Activated naive CD4-positive, alpha-beta T cell treated with anti-CD3 and anti-CD28 coated beads, Interleukin-2, amount 50 U/mL, for 16 hours (primary cell): ENCODE measurements at places on chromosomes 7 and 10.

GRCh38 chr10:12109286-12109685, 20.2 kb upstream of the SEC61A2 start:
- no peak for DNase-seq

DNA sequence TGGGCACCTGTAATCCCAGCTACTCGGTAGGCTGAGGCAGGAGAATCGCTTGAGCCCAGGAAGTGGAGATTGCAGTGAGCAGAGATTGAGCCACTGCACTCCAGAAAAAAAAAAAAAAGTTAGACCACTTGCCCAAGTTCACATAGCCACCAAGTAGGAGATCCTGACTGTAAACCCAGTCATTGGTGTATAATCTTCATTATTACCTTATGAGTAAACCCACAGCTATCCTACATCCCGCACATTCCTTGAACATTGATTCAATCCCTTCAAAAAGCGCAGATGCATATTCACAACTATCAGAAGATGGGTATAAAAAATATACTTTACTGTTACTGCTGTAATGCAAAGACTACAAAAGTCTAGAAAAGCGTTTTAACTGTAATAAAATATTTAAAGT, 512.9 kb downstream of the SUGCT start:
- no peak for DNase-seq

DNA sequence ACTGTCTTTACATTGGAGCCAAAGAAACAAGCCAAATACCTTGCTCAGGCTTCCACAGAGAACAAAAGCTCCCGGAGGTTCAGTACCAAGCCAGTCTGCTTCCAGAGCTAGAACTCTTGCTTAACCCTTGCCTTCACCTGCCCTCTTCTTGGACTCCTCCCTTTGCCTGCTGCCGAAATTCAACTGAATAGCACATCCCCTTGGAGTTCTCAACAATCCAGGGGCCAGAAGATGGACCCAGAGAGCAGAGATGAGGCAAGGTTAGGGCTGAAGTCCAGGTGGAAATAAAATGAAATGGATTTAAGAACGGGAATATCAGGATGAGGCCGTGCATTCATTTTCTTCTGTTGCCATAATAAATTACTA, 876 bp upstream of the PIK3AP1 start:
- no peak for DNase-seq

DNA sequence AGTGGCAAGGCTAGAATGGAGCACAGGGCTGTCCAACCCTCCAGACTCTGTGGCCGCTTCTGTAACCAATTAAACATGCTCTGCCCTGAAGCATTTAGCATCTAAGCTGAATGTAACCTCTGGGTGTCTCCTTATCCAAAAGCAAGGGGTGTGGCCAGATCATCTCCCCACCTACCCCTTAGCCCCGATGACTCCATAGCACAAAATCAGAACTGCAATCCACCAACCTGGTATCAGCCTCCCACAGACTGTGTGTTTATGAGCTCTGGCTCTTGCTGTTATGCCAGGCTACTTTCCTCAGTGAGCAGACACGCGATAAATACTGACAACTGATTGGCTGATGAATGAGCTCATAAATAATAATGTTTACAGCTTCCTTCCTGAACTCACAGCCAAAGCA, 3.2 kb downstream of the FRMD4A start:
- no peak for DNase-seq

DNA sequence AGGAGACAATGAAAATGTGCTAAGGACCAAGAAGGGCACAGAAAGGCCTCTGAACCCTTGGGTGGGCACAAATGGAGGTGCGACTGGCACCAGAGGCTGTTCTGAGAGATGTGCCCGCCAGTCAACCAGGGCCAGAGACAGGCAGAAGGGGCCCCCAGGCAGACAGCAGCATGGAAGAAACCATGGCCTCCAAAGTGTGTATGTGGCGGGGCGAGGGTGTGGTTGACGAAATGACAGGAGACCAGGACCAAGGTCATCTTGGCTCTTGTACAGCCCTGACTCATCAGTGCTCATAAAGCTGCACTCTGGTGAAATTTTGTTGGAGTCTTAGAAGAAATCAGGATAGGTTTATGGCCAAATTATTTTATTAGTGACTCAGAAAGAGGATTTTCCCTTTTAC, 4.0 kb upstream of the MRPS24 start:
- DNase-seq = no peak

GRCh38 chr10:27242951-27243551, 2.5 kb upstream of the ACBD5 start:
- DNase-seq = peak; percentile 66

DNA sequence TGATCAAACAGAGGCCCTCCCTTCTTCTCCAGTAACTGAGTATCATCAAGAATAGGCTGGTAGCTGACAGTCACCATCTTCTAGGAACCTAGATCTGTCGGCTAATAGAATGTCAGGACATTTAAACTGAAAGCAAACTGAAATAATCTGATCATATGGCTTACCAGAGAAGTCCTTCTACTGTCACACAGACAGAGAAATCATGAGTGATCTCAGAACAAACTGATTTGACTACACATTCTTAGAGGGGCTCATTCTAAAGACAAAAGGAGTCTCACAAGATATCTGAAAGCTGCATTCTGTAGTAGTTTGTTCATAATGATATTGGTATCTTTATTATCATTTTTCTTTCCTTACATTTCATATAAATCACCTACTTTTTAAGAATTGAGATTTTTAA, 130.9 kb upstream of the ADCY1 start:
- no peak for DNase-seq

DNA sequence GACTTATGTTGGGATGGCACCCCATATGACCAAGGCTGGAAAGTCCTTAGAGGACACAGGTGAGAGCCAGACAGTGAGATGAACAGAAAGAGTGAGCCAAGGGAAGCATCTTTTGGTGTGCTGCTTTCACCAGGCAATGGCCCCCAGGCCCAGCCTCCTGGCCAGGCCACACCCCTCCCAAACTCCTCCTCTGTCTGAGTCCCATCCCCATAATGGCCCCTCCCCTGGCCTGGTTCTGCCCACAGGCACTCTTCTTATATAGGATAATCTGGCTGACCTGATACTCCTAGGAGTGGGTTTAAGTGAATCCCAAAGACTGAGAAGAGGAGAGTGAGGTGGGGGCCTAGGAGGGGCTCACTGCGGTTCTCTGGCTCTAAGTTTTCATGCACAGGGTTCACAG, 252.5 kb downstream of the RPS24 start:
- DNase-seq = no peak

DNA sequence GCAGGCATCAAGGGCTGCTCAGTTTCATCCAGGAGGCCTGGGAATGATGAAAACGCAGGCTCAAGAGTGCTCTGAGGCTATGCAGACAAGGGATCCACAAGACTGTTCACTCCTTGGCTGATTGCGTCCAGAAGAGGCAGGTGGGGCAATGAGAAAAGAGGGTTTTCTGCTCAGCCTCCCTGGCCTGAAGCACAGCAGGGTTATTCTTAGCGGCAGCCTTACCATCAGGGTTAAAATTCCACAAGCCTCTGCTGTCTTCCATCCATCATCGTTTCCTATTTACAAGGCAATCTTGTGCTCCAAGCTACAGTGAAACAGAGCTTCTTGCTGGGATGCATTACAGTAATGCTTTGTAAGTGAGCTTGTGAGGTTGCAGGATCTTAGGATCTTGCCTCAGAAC, 129.4 kb upstream of the SHH start:
- DNase-seq = no peak

GRCh38 chr10:85293483-85293882, 965.1 kb downstream of the CCSER2 start:
- no peak for DNase-seq

GRCh38 chr7:134789967-134790685, 10.7 kb downstream of the CALD1 start:
- no peak for DNase-seq

- peak; percentile 61 for DNase-seq
Measured at GRCh38 chr7:7639847-7640220, 718 bp upstream of the UMAD1 start.

DNA sequence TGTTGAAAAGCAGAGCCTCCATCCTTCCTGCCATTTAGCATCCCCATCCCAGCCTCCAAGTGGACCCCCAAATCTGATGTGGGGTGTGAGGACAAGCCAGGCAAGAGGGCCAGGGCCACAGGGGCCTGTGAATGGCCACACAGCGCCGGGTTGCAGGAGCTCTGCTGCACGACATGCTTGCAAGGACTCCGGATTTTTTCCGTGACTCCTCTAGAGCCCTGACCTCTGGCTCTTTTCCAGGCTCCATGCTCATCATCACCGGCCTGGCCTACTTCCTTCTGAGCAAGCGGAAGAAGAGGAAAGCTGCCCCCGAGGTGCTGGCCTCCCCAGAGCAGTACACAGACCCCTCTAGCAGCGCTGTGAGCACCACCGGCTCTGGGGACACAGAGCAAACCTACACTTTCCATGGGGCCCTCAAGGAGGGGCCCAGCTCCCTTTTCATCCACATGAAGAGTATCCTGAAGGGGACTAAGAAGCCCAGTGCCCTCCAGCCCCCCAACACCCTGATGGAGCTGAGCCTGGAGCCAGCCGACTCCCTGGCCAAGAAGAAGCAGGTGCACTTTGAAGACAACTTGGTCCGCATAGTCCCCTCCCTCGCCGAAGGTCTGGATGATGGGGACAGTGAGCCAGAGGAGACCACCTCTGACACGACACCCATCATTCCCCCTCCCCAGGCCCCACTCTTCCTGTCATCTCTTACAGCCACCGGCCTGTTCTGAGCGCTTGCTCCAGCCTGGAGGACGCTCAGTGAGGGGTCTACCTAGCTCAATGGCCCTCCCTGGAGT, 23.5 kb downstream of the TMEM72 start:
- no peak for DNase-seq

DNA sequence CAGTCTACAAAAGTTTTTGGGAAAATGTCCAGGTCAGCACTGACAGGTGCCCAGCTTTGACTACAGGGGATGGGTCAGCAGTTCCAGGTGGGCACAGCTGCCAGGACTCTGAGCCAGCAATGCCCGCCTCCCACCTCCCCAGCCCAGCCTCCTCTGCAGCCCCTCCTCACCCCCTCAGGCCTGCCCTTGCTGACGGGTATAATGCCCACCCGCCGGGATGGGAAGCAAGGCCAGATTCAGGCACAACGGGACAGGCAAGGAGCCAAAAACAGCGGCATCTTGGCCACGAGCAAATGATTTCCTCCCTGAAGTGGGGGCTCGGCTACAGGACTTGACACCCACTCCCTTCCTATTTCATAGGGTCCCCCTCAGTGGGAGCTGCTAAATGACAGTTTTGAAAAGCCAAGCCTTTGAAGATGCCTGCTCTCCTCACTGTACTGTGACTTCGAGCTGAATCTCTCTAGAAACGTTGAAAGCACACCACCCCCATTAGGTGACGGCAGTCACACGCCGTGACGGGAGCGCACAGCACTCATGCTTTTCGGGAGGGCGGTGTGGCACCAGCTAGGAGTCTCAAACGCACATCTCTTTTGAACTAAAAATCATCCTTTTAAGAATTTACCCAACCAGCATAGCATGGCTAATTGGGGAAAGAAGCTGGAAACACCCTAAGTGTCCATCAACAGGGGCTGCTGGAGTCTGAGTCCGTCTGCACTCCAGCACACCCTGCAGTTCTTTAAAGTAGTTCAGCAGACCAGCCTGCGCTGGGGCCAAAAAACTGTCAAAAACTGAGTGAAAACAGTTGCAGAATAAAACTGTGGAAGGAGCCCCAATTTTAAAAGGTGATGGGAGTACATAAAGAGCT, 29.6 kb downstream of the MAD1L1 start:
- DNase-seq = no peak

- no peak for DNase-seq
Measured at GRCh38 chr7:82672078-82672477, 228.5 kb upstream of the CACNA2D1 start.

DNA sequence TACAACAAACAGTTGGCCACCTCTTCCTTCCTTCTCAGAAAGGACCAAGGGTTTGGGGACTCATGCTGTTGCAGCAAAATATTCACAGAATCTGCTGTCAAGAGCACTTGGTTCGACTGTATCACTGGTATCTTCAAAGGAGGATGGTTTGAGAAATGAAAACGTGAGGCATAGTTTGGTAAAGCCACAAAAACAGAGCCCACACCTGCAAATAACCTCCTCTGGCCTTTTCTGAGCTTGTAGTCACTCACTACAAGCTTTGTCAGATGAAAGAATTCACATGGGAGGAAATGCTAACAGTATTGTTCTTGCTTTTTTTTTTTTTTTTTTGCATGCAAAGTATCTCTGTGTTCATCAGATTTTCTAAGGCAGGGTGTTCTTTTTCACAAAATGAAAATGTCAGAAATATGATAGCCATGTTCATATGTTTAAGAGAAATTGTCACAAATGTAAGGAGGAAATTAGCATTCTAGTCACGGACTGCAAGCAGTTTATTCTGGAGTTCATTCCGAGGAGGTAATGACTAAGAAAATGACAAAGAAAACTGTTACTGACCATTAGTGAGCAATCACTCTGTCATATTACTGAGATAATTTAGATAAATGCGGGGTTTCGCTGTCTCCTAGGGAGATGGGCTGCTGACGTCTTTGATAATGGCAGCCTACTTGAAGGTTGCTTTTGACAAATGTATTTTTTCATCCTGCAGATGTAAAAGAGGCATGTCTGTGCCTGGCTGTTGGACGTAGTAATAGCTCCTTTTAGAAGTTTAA, 117.8 kb upstream of the MYO3A start:
- DNase-seq = no peak

DNA sequence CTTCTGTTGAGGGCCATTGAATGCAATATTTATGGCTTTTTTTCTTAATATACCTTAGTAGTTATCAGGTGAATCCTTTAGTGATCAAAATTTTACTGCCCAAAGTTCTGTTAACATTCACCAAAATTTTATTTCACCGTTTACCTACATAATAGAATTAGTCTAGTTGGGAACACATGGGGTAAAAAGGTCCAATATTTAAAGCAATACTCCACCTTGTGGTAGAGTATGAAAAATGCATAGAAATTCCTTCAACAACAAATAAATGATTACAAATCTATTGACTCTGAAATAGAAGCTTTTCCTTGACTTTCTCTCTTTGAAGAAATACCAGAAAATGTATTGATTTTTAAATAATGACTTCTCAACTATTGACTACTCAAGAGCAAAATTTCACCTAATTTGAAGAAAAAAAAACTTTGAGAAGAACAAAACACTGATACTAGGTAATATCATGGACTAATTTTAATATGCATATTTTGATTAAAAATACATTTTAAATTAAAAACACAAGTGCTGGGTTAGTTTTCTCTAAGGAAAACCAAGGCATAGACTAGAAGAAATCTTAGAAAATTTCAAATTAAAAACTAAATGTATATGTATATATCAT, 43.3 kb downstream of the POLR1F start:
- DNase-seq = no peak

DNA sequence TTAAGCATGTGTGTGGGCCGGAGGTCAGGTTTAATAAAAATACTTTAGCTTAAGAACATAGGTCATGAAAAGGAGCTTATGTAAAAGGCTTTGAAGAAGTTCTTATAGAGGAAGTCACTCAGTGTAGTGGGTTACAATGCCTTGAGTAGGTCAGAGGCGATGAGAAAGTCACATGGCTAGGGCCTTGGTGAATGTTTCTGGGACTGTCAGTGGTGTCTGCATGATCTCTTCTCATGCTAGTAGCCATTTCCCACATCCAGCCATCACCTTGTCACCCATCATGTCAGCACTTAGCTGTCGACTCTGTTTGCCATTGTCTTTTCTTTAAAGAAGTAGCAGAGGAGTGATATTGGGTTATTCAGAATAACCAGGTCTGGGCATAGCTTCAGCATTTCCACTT, 236.6 kb downstream of the CDK14 start:
- no peak for DNase-seq
